Pancreas (tissue), 10 donors: ENCODE measurements at places on chromosomes 16 and 17.
A peak's percentile ranks its signal among the peaks of the same experiment; 100 is the strongest.

DNA sequence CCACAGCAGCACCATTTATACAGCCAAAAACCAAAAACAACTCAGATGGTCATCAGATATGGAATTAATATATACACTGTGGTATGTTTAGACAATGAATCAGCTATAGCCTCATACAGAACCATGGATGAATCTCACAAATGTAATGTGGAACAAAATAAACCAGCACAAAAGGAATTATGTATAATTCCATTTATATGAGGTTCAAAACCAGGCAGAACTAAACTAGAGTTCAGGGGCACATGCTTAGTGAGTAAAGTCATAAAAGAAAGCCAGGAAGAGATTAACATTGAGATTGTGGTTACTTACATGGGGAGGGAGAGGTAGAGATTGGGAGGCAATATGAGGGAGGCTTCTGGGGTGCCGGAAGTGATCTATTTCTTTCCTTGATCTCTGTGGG, 231.1 kb downstream of the COPRS start:
- no peak for DNase-seq

DNA sequence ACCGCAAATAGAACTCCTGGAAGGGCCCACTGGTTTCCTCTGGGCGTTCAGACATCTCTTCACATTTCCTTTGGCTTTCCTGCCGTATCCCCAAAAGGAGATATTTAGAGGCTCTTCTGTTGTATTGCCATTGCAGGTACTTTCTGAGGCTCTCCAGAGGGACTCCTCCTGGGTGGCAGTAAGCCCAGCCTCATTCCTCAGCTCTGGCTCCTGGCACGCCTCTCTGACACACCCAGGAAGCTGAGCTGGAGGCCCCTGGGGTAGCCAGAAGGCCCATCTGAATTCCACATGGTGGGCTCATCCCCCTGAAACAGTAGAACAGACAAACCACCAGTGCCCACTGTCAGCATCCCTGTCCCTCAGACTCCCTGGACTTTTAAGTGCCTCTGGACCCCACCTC, 206.7 kb downstream of the PARN start:
- DNase-seq = no peak

- no peak for DNase-seq
Measured at GRCh38 chr17:30827082-30827481, 2.6 kb upstream of the CRLF3 start.

GRCh38 chr16:73058221-73058615, 10.3 kb upstream of the ZFHX3 start:
- DNase-seq = peak; percentile 57

GRCh38 chr16:85465328-85466303, 147.5 kb upstream of the GSE1 start:
- no peak for DNase-seq

- DNase-seq = no peak
Measured at GRCh38 chr17:34720760-34721159, 141.4 kb downstream of the TMEM132E start.

DNA sequence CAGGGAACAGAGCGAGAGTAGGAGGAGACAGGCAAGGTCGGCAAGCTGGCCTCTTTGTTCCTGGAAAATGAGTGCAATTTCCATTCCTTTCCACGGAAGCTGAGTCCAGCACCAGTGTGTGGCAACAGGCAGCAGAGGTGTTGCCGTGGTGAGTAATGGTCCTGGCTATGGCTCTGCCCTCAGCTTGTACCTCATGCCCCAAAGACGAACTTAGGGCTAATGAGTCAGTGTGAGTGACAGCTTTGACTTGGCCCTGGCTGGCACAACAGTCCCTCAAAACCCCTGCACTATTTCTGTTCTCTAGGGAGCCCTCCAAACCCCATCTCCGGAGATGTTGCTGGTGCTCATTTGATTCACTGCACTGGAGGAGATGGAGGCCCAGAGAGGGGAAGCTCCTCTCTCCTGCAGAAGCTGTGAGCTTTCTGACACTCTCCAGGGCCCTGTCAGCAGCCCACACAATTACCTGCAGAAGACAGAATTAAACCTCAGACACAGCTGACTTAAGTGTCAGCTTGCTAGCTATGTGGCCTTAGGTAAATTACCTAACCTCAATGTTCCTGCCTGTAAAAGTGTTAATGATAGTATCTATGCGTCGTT, 129.9 kb downstream of the TMEM132E start:
- DNase-seq = no peak

DNA sequence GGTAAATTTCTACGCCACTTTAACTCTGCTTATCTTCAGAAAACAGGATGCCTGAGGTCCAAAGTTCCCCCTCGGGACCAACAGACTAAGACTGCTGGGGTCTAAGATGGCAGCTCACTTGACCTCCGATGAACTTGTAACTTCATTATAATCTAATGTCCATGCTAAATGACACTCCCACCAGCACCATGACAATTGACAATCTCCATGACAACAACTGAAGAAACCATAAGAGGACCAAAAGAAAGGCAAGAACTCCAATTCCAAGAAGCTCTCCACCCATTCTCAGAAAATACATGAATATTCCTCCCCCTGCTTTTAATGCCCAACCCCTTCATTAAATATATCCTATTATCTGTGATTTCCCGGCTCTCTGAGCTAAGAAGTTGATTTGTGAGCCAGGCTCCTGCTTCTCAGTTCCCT, 7.5 kb downstream of the CCL4 start:
- no peak for DNase-seq

DNA sequence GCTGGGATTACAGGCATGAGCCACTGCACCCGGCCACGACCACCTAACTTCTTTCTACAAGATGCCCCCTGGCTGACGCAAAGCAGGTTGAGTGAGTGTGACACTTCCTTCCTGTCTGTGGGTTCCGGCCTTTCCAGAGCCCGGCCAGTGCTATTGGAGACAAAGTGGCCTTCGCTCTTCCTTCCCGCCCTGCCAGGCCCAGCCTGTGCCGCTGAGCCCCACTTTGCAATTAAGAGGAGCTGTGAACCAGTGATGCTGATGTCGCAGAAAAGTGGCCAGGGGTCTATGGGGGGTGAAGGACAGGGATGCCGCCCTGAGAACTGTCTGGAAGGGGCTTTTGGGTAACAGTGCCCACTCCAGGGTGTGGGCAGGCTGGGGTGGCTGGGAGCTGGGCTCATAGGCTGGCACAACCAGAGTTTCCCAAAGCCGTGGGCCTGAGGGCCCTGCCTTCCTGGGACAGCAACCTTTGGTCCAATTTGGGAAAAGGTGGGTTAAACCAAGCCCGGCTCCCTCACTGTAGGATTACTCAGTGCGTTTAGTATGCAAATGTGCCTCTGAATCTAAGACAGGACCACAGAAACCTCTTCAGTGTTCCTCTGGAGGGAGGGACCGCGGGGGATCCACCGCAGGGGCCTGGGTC, 174.9 kb downstream of the SEC14L1 start:
- no peak for DNase-seq

DNA sequence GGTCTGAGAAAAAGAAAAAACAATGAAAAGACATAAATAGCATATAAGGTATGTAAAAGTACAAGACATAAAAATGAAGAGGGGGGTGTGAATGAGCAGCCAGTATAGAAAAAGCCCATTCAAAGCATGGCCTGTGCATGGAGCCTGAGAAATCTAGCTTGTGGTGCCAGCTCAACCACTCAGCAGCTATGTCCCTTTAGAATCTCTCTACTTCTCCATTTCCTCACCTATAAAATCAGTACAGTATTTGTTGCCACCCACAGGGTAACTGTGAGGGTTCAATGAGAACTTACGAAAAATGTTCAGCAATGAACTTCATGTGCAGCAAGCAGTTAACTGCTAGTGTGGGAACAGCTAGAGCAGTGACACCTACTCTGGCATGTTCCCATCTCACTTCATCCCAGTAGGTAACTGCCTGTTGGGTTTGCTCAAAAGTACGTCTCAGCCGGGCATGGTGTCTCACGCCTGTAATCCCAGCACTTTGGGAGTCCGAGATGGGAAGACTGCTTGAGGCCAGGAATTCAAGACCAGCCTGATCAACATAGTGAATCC, 15.3 kb downstream of the CYTH1 start:
- no peak for DNase-seq

GRCh38 chr17:78340183-78340955, 19.5 kb downstream of the SOCS3 start:
- DNase-seq = no peak

GRCh38 chr16:2881783-2882649, 999 bp upstream of the FLYWCH2 start:
- DNase-seq = peak; percentile 73

DNA sequence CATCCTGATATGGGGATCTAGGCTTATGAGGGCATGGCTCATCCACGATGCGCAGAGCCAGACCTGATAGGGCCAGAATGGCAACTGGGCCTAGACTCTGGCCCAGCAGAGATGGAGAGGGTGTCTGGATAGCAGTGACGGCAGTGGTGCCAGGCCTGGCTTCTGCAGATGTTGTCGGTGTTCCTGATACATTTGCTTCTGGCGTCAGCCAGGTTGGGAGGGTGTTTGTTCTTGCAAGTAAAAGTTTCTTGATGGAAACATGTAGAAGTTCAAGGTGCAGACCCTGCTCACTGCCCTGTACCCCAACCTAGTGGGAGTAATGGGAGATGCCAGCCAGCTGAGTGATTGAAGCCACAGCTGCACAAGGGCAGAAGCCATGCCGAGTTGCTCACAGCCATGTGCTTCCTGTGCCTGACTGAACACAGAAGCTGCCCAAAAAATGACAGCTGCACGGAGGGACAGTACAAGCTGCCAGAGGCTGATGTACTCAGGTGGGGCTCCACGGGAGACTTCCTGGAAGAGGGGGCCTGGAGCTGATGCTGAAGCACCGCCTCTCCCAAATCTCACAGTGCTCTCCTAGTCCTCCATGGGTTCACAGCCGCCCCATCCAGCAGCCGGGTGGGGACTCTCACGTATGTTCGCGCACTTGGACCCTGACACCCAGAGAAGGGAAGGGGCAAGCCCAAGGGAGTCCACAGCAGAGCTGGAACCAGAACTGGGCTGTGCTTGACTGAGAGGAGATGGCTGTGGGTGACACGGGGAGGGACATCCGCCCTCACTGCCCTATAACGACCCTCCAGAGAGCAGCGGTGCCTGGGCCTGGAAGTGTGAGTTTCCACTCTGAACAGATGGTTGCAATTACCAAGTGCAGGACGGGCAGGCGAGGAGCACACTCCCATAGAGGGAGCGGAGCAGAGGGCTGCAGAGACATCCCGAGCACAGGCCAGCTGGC, 78.7 kb downstream of the N4BP1 start:
- no peak for DNase-seq

- DNase-seq = no peak
Measured at GRCh38 chr17:31623990-31624389, 232.5 kb downstream of the RAB11FIP4 start.

- no peak for DNase-seq
Measured at GRCh38 chr16:27405546-27406451, 3.8 kb downstream of the IL21R start.

GRCh38 chr17:67466251-67466796, 89.2 kb downstream of the PITPNC1 start:
- DNase-seq = no peak

DNA sequence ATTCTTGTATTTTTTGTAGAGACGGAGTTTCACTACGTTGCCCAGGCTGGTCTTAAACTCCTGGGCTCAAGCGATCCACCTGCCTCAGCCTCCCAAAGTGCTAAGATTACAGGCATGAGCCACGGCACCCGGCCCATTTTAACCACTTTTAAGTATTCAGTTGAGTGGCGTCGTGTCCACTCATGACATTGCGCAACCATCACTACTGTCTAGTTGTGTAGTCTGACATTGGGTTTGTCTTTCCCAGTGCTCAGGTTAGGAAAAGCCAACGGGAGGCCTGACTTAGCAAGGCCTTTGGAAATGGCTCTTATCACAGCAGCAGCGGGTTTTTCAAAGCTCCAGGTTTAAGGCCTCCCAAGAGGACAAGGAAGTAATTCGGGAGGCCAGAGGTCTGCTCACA, 58.7 kb downstream of the LITAF start:
- DNase-seq = no peak

- no peak for DNase-seq
Measured at GRCh38 chr17:65070620-65071019, 14.1 kb upstream of the GNA13 start.

GRCh38 chr16:50458667-50459495, 89.3 kb upstream of the NKD1 start:
- no peak for DNase-seq

DNA sequence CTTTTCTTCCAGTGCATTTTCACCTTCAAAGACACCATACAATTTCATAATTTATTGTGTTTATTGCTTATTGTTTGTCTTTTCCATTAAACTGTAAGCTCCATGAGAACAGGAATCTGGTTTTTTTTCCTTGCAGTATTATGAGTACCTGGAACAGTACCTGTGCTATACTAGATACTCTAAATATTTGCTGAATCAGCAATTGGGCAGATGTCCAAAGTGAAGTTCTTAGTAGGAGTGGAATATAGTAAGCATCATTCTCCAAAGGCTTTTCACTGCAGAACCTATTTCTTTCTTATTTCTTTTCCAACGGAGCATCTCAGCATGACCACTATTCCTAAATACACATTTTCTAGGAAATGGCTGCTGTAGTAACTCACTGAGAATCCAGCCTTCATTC, 269.0 kb upstream of the CCL2 start:
- DNase-seq = no peak

- no peak for DNase-seq
Measured at GRCh38 chr17:56595831-56596690, 2.6 kb downstream of the NOG start.

DNA sequence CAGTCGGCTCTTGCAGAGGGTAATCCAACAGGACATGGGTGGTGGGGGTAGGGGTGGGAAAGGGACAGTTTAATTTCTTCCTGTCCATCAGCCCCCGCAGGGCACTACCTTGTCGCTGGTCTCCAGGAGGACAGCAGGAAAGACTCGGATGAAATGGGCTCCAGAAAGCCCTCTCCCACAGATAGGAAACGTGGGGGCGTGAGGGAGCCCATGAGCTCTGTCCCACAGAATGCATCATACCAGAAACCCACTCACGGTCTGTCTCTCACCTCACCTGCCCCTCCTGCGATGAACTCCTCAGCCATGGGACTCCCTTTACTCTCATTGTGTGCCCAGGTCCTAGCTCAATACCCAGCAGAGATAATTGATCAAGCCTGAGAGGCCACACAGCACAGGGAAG, 240.1 kb downstream of the GSG1L start:
- no peak for DNase-seq

DNA sequence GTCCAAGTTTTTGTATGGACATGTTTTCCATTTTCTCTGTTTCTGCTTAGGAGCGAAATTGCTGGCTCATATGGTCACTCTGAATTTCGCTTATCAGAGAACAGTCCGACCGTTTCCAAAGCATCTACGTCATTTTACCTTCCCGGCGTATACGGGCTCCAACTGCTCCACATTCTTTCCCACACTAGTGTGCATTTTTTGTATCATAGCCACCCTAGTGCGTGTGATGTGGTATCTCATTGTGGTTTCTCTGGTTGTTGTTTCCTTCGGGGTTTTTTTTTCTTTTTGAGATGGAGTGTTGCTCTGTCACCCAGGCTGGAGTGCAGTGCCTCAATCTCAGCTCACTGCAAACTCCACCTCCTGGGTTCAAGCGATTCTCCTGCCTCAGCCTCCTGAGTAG, 31.0 kb upstream of the BHLHA9 start:
- no peak for DNase-seq
